Amygdala (tissue), 56 donors: ENCODE measurements at places on chromosomes 11 and 22.

GRCh38 chr11:6350043-6350442 lies 29.7 kb upstream of the CAVIN3 start:
- DNase-seq: no peak

DNA sequence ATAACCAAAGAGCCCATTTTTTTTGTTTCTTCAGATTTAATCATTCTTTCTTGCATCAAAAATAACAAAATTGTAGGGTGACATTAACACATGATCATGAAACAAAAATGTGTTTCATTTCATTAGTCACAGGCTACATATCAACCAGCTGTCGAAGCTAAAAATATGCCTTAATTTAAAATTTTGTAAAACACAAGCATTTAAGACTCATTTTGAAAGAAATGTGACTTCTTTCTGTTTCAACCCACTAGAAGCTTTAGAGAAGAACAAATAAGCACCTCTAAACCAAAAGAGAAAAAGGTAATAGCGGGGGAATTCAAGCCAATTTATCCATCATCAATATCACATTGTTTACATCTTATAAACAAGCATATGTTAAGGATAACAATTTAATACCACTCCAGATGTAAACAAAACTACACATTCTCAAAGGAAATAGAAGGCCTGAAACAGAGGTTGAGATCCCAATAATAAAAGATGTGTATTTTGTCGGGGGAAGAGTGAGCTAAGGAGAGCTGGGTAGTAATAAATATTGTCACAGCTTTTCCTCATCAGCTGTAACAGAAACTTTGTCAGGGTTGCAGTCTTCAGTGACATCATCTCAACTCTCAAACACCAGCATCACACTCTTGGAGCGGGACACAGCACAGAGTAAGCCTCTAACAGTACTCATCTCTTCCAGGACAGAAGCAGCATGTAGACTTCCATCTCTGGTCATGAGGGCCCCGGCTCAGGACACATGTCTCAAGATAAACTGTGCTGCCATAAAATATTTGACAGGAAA lies 42.0 kb downstream of the ALG9 start:
- no peak for DNase-seq

- DNase-seq: no peak
Observed at GRCh38 chr11:103272876-103273275, 163.7 kb downstream of the DYNC2H1 start.

DNA sequence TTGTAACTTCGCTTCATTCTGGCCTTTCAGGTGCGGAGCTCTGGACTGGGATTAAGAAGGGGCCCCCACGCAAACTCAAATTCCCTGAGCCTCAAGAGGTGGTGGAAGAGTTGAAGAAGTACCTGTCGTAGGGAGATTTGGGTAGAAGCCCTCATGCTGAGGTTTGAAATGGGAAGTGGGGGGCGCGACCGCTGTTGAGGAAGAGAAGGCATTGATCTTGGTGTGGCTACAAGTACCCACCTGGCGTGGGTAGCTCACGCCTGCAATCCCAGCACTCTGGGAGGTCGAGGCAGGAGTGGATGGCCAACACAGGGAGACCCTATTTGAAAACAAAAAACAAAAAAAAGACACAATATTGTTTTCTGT lies 779 bp downstream of the SELENOH start:
- DNase-seq: no peak
